ENCODE measurements at places on chromosomes 1 and 21. TPM values are rescaled to one million over a fixed set of nuclear protein-coding genes. Genes with fewer than 3 reads are reported as not detected.

The SAMD13 gene
- total RNA-seq, result under 0.01 TPM

The ARTN gene
- not detected for total RNA-seq

- DNase-seq, result no peak
Observed at GRCh38 chr1:3664700-3665375, 12.5 kb downstream of the TP73 start.

The RXRG gene
- not detected for total RNA-seq

DNA sequence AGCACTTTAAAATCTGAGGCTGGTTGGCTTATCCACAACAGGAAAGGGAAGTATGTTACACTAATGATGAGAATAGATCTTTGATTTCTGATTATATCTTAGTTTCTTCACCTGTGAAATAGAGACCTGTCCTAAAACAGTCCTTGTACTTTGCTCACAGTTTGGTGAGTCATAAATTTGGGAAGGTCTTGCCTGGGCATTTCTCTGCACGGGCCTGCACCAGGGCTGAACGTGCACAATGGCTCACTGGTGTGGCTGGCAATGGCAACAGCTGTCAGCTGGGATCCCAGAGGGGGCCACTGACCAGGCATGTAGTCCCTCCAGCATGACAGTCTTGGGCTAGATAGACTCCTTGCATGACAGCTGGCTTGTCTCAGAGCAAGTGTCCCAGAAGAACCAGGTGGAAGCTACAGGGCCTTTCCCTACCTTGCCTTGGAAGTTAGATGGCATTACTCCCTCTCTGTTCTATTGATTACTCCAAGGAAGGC is 367.4 kb downstream of the DISC1 start:
- DNase-seq, result no peak

The C1QB gene
- total RNA-seq, result not detected

The PDZK1 gene
- under 0.01 TPM for total RNA-seq

The CCDC181 gene
- total RNA-seq, result 0.86 TPM
